A549 treated with RU486 at 1 μM for 4 hours (cell line): ENCODE measurements at places on chromosomes 5 and 9. TPM values are rescaled to one million over a fixed set of nuclear protein-coding genes. Genes with fewer than 3 reads are reported as not detected.

The EFNA5 gene
- total RNA-seq: 16.7 to 23.3 TPM (median 19.8 TPM) in 5 replicates

The CLK4 gene
- 8.7 to 10.2 TPM (median 8.9 TPM) in 5 replicates for total RNA-seq

The PCDHGA4 gene
- total RNA-seq: 0.06 to 0.19 TPM (median 0.09 TPM) in 5 replicates

The GDF9 gene
- total RNA-seq: 0.09 to 0.24 TPM (median 0.18 TPM) in 5 replicates

The IFNA7 gene
- not detected in 5 replicates for total RNA-seq

The ORM2 gene
- total RNA-seq: not detected in 5 replicates

The ZNF366 gene
- not detected in 5 replicates for total RNA-seq

The PLPPR1 gene
- total RNA-seq: not detected in 5 replicates

The MEGF10 gene
- not detected in 5 replicates for total RNA-seq

The DNM1 gene
- 74.6 to 95.2 TPM (median 86.0 TPM) in 5 replicates for total RNA-seq

The RACK1 gene
- 3,233 to 3,638 TPM (median 3,282 TPM) in 5 replicates for total RNA-seq

The CATSPER3 gene
- 0.19 to 0.67 TPM (median 0.46 TPM) in 5 replicates for total RNA-seq

The PFN3 gene
- total RNA-seq: not detected in 5 replicates

The SLF1 gene
- 7.4 to 10.1 TPM (median 9.1 TPM) in 5 replicates for total RNA-seq
